ENCODE measurements at places on chromosomes 6 and 20.

DNA sequence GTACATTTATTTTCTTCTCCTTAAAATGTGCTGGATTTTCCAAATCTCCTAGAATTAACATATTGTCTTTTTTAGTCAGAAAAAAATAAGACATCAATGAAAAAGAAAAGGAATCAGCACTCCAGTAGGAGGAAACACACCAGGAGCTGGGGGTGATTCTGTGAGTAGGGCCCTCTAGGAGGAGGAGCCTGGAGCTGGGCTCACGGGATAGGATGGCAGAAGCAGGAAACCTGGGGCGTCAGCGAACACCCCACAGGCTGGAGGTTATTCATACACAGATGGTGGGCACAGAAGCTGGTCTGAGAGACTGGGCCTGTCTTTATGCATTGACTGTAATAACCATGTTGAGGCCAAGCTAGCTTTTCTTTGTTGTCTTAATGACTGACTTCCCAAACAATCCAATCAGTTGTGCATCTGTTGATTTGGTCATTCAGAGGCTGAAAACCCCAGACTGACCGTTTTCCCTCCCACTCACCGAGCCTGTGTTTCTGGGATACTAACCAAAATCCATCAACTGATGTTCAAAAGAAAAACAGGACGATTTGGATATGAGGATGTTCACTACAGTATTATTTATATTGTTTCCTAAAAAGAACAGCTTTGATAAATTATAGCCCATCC, 53.1 kb downstream of the CPNE5 start:
- no peak for DNase-seq

DNA sequence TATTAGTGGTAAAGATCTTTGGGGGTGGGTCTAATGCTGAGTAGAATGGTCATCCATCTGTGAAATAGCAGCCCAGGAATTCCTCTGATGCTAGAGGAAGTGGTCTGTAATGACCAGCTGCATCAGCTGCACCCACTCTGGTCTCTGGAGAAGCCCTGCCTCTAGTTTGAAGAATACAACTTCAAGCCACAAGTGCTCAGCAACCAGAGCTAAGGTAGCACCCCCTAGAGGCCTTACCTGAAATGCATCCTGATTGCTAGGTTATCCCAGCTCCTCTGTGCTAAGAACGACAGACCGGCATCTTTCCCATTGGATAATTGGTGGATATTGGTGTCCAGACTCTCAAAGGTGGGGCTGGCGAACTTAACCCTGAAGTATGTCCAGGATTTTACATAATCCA, 58.2 kb downstream of the DNAH8 start:
- DNase-seq, result no peak

- no peak for DNase-seq
Measured at GRCh38 chr6:96809119-96809518, 28.2 kb downstream of the GPR63 start.

- DNase-seq, result no peak
Measured at GRCh38 chr20:62426699-62427131, 624 bp downstream of the RBBP8NL start.

DNA sequence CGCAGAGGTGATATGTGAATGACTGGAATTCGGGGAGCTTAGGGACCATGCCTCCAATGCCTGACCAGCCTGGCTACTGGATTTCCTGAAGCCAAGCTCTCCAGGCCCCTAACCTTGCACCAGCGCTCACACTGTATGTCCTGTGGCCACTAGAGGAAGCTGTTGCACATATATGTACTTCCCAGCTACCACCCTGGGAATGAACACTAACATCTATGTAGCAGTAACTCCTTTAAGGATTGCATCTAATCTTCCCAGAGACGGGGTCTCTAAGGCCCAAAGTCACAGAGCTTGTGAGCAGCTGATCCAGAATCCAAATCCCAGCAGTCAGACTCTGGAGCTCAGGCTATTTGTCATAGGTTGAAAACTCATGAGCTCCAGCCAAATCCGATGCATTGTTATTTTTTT, 20.4 kb upstream of the BPIFB1 start:
- no peak for DNase-seq

GRCh38 chr6:70222439-70222749, 80.5 kb downstream of the COL9A1 start:
- no peak for DNase-seq

Data from thymus (tissue), 14 donors.